ENCODE measurements at places on chromosomes 4 and X. TPM values are rescaled to one million over a fixed set of nuclear protein-coding genes. Genes with fewer than 3 reads are reported as not detected.

Gene KLKB1
- total RNA-seq: 1.2 TPM

Gene GLUD2
- 8.1 TPM for total RNA-seq

Gene TCEAL2
- 3.3 TPM for total RNA-seq

Gene ACTRT1
- not detected for total RNA-seq

Gene MAGEC2
- total RNA-seq: not detected

Gene SH2D1A
- 0.60 TPM for total RNA-seq

Gene VMA21
- total RNA-seq: 26.6 TPM

Gene PRAF2
- 28.8 TPM for total RNA-seq

Gene GPRASP1
- 10.5 TPM for total RNA-seq

Gene ARHGAP36
- total RNA-seq: not detected

Gene SHISA3
- total RNA-seq: 6.9 TPM

Gene HTT
- 93.6 TPM for total RNA-seq

GRCh38 chr4:153538487-153539357, 72.6 kb downstream of the TMEM131L start:
- H3K4me3 ChIP-seq: peak overlapping the region; percentile 25
- DNase-seq: no peak
- no peaks in the 10 kb centered on the region for H3K36me3 ChIP-seq
- peaks cover 51% of the 10 kb centered on the region for H3K4me1 ChIP-seq
- H3K27ac ChIP-seq: peak overlapping the region; percentile 47

- no peaks in the 10 kb centered on the region for H3K36me3 ChIP-seq
- H3K27me3 ChIP-seq: no peaks in the 10 kb centered on the region
- H3K4me3 ChIP-seq: no peak overlapping the region
- no peaks in the 10 kb centered on the region for H3K4me1 ChIP-seq
- H3K27ac ChIP-seq: no peak overlapping the region
Measured at GRCh38 chr4:126869967-126870366, 762.8 kb upstream of the INTU start.

- no peak overlapping the region for H3K27ac ChIP-seq
- no peak for DNase-seq
- H3K36me3 ChIP-seq: no peaks in the 10 kb centered on the region
- no peak overlapping the region for H3K4me3 ChIP-seq
- no peaks in the 10 kb centered on the region for H3K27me3 ChIP-seq
- H3K4me1 ChIP-seq: no peaks in the 10 kb centered on the region
Measured at GRCh38 chr4:133524369-133524768, 375.3 kb downstream of the PCDH10 start.

GRCh38 chr4:161892951-161893350, 270.8 kb downstream of the FSTL5 start:
- no peaks in the 10 kb centered on the region for H3K36me3 ChIP-seq
- H3K27me3 ChIP-seq: no peaks in the 10 kb centered on the region
- no peaks in the 10 kb centered on the region for H3K4me1 ChIP-seq
- no peak overlapping the region for H3K4me3 ChIP-seq

- peak within 1 kb of the TSS; percentile 75 for H3K27ac ChIP-seq
- no peaks in the 10 kb centered on the region for H3K4me1 ChIP-seq
- DNase-seq: peak; percentile 12
- no peaks in the 10 kb centered on the region for H3K27me3 ChIP-seq
- H3K36me3 ChIP-seq: no peaks in the 10 kb centered on the region
Measured at GRCh38 chrX:118116713-118117550, at the start of gene KLHL13. Gene KLHL13, minus strand, starts transcription at chrX:118116810. Its CDS starts 88,337 bp downstream, at chrX:118028473.

- H3K36me3 ChIP-seq: no peaks in the 10 kb centered on the region
- H3K4me3 ChIP-seq: no peak overlapping the region
- DNase-seq: no peak
- no peaks in the 10 kb centered on the region for H3K4me1 ChIP-seq
- no peaks in the 10 kb centered on the region for H3K27me3 ChIP-seq
- H3K27ac ChIP-seq: no peak overlapping the region
Measured at GRCh38 chr4:153014460-153014859, 78.3 kb downstream of the FHDC1 start.

GRCh38 chr4:36394352-36394903, 113.0 kb downstream of the DTHD1 start:
- no peak for DNase-seq
- H3K27me3 ChIP-seq: no peaks in the 10 kb centered on the region
- no peaks in the 10 kb centered on the region for H3K36me3 ChIP-seq
- H3K27ac ChIP-seq: no peak overlapping the region
- H3K4me3 ChIP-seq: no peak overlapping the region

- H3K4me1 ChIP-seq: no peaks in the 10 kb centered on the region
- H3K27me3 ChIP-seq: no peaks in the 10 kb centered on the region
- no peak for DNase-seq
- H3K4me3 ChIP-seq: no peak overlapping the region
- no peak overlapping the region for H3K27ac ChIP-seq
Measured at GRCh38 chr4:129738175-129738574, 642.2 kb downstream of the C4orf33 start.

GRCh38 chrX:149699761-149700160, 12.1 kb upstream of the MAGEA11 start:
- H3K27ac ChIP-seq: no peak overlapping the region
- no peaks in the 10 kb centered on the region for H3K27me3 ChIP-seq
- no peak for DNase-seq
- no peaks in the 10 kb centered on the region for H3K4me1 ChIP-seq
- H3K4me3 ChIP-seq: no peak overlapping the region

DNA sequence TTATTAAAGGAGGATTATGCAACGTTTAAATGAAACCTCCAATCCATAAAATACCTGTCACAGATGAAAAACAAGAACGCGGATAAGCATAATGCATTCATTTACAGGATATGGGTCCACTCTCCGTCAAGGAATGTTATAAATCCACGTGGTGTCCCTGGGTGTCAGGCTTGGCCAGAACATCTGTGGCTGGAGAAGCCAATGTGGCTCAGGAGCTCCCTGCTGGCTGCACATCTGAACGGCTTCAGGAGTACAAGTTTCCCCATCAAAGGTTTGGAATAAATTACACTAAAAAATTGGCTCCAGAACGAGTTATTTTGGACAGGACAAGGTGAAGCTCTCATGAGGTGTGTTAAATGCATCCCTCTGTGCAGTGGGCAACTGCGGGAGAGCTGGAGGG, 87.8 kb upstream of the LEF1 start:
- no peaks in the 10 kb centered on the region for H3K27me3 ChIP-seq
- H3K27ac ChIP-seq: no peak overlapping the region
- H3K4me3 ChIP-seq: no peak overlapping the region
- no peaks in the 10 kb centered on the region for H3K4me1 ChIP-seq
- H3K36me3 ChIP-seq: no peaks in the 10 kb centered on the region

- H3K27ac ChIP-seq: peak overlapping the region; percentile 81
- H3K4me1 ChIP-seq: peaks cover 22% of the 10 kb centered on the region
- peaks cover 42% of the 10 kb centered on the region for H3K27me3 ChIP-seq
- no peak for DNase-seq
- H3K4me3 ChIP-seq: peak overlapping the region; percentile 54
- no peaks in the 10 kb centered on the region for H3K36me3 ChIP-seq
Measured at GRCh38 chrX:40108162-40108958, 10.6 kb upstream of the BCOR start.

- H3K36me3 ChIP-seq: no peaks in the 10 kb centered on the region
- no peaks in the 10 kb centered on the region for H3K4me1 ChIP-seq
- no peak for DNase-seq
- H3K27ac ChIP-seq: no peak overlapping the region
Measured at GRCh38 chrX:31057691-31058090, 14.2 kb downstream of the FTHL17 start.

DNA sequence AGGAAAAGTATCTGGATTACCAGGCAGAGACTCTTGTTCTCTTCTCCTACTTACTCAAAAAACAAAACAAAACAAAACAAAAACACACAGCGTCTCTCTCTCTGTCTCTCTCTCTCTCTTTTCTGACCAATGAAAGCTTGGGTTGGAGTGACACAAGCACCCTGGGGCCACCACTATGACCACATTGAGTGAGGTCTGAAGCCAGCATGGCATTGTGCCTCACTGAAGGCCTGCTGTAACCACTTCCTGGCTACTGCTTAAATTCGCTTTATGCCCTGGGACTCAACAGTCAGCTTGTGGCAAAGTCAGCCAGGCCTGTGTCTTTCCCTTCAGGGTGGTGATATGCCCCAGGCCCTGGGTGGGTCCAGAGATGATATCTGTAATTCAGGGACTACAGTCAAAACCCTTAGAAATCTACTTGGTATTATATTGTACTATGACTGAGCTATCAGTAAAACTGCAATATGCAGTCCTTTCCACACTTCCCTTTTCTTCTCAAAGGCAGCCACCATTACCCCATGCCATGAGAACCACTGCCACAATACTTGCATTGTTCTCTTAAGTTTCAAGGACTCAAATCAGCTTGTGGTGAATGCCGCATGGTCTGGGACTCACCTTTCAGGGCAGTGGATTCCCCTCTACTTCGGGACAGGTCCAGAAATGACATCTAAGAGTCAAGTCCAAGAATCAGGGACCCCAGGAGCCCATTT, 606.8 kb upstream of the KLHL4 start:
- H3K4me1 ChIP-seq: no peaks in the 10 kb centered on the region
- H3K27me3 ChIP-seq: peaks cover 7% of the 10 kb centered on the region
- H3K27ac ChIP-seq: no peak overlapping the region
- no peak overlapping the region for H3K4me3 ChIP-seq
- DNase-seq: no peak

Measured in tibial nerve (tissue), 4 donors.